Stimulated activated CD8-positive, alpha-beta memory T cell treated with anti-CD3 and anti-CD28 coated beads, Interleukin-7, amount 100 ng/mL, for 1 hour (primary cell): ENCODE measurements at places on chromosomes 1 and 21.

GRCh38 chr1:116439701-116440100 is 66.7 kb downstream of the ATP1A1 start:
- DNase-seq: no peak

DNA sequence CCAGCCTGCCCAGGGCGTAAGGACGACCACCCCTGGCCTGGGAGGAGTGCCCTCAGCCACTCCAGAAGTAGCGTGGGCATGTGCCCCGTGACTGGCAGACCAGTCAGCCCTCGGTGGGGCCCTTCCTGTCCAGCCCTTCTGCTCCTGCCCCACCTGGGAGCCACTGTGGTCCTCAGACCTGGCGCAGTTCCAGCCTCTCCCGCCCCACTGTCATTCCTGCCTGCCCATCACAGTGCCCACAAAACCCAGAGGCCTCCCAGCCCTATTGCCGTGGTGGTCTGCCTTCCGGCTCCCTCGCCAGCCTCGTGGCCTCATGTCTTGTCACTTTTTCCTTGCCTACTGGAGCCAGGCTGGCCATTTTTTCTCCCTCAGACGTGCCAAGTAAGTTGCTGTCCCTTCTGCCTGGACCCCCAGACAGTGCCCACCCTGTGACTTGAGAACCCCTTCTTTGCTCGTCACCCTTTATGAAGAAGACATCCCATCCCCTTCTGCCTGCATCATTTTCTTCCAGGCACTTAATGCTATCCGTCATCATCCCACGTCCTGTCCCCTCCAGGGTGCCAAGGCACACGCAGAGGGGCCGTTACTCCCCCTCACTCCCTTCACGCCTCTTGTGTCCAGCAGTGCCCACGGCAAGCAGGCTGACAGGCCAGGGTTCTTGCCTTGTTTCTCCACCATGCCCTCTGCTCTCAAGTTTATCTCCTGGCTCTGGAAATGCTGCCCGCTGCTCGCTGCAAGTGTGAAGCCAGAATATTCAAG is 122.6 kb downstream of the CAMTA1 start:
- DNase-seq: no peak

- DNase-seq: no peak
Observed at GRCh38 chr1:47424336-47424982, 8.4 kb downstream of the FOXE3 start.

DNA sequence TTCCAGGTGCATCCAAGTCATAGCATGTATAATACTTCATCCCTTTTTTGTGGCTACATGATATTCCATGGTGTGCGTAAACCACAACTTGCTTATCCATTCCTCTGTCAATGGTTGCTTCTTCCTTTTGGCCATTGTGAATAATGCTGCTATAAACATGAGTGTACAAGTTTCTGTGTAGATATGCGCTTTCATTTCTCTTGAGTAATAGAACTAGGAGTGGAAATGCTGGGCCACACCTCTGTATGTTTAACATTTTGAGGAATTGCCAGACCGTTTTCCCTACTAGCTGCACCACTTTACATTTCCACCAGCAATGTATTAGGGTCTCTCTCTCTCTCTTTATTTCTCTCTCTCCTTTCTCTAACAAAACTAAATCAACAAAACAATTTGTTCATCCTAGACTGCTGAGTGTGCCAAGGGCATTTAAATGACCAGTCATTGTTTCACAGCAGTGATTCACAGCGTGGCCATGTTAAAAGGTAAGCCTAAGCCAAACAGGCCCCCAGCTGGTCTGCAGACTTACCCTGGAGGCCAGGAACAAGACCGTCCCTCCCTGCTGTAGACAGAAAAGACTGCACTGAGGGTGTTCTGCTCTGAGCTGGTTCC is 53.2 kb upstream of the LYST start:
- no peak for DNase-seq

- no peak for DNase-seq
Observed at GRCh38 chr1:214449371-214449770, 102.0 kb downstream of the PTPN14 start.
